Hematopoietic multipotent progenitor cell treated with erythropoietin and hydrocortisone succinate and interleukin-3 and kit ligand, for 17 days (in vitro differentiated cells): ENCODE measurements at places on chromosomes 6 and 20.

DNA sequence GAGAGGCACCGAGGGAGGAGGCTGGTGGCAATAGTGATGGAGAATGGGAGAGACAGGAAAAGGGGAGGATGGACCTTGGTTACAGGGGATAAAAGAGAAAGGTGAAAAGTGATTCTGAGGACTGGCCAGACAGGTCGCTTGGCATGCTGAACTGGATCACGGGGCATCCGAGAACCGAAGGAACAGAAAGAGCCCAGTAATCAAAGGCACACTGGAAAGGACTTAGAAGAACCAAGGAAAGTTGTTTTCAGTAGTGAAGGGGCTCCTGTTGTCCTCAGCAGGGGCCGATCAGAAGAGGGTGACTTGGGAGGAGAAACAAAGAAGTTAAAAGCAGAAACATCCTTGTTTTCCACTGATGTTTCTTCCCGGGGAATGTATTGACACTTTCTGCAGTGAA lies 18.9 kb downstream of the SYTL3 start:
- no peak for DNase-seq

DNA sequence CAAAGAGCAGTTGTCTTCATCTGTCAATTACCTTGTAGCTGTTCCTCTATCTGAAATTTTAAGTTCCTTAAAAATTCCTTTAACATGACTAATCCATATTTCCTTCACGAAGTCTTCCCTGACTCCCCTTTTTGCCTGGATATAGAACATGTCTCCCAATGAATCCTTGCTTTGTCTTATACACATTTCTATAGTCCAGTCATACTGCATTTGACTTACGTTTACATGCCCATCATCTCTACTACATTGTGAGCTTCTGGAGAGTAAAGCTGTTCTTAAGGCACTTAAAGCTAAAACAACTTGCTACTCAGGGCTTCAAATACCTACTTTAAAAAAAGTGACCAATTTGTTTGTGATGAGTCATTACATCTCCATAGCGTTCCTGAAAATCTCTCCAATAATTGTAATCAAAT lies 4.9 kb downstream of the REV3L start:
- DNase-seq: peak; percentile 18

- DNase-seq: no peak
These were observed 45.9 kb upstream of the FRMD1 start for GRCh38 chr6:168124921-168125320.

- no peak for DNase-seq
These were observed at the start of gene GNMT for GRCh38 chr6:42960243-42961019. TSS of gene GNMT (plus strand) at chr6:42960754. CDS start at chr6:42960768, 14 bp downstream.

DNA sequence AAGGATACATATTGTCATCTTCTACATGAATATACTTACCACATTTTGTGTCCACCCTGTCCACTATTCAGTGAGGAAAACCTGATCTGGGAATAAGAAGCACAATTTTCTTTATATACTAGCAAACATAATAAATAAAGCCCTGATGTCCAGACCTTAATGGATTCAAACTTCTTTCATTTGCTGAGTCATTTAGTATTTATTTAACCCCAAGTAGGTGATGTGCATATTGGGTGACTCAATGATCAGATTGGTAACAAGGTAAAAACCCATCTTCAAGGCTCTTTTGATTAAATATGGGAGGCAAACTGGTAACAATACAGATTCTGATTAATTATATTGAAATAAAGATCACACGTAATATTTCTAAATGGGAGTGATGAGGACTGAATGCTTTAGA lies 1159.8 kb upstream of the EYS start:
- no peak for DNase-seq

- DNase-seq: no peak
These were observed 6.8 kb downstream of the CGA start for GRCh38 chr6:87088076-87088475.

- DNase-seq: no peak
These were observed 3.9 kb upstream of the SRSF3 start for GRCh38 chr6:36590237-36590636.

DNA sequence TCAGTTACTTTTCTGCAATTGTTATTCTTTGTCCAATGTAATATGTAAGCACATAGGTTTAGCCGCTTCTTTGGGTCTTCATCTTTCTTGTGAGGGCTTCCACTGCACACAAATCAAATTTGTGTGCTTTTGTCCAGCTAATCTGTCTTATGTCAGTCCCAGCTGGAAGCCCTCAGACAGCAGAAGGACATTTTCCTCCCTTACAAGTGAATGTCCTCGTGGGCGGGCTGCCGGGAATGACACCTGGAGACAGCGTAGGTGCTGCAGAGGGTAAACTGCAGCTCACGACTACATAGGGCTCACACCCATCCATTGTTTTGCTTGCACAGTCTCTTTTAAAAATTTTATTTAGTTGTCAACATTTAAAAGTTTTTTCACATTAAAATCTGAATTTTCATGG lies 24.6 kb upstream of the PPP1R14C start:
- no peak for DNase-seq

DNA sequence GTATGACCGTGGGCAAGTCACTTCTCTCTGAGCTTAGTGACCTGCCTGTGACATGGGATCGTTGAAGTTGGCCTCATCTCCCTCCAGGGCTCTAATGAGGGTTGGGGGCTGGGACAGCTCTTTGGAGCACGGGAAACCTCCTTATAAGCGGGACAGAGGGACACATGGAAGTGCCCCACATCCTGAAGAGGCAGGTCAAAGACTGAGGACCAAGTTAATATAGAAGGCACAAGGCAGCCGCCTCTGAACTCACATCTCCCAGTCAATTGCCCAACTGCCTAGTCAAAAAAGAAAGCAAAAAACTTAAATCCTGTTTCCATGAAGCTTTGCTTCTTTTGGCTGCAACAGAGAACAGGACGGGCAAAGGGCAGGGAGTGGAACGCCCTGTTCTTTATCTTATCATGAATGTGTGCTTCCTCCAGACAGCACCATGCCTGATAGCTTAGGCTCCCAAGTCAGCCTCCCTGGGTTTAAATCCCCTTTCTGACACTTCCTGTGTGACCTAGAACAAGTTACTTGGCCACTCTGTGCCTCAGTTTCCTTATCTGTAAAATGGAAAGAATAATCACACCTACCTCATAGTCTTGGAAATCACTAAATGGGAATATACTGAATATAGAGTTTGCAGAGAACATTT lies 27.1 kb downstream of the LBP start:
- DNase-seq: no peak

GRCh38 chr6:111027219-111027618 lies 45.4 kb downstream of the RPF2 start:
- DNase-seq: peak; percentile 12

DNA sequence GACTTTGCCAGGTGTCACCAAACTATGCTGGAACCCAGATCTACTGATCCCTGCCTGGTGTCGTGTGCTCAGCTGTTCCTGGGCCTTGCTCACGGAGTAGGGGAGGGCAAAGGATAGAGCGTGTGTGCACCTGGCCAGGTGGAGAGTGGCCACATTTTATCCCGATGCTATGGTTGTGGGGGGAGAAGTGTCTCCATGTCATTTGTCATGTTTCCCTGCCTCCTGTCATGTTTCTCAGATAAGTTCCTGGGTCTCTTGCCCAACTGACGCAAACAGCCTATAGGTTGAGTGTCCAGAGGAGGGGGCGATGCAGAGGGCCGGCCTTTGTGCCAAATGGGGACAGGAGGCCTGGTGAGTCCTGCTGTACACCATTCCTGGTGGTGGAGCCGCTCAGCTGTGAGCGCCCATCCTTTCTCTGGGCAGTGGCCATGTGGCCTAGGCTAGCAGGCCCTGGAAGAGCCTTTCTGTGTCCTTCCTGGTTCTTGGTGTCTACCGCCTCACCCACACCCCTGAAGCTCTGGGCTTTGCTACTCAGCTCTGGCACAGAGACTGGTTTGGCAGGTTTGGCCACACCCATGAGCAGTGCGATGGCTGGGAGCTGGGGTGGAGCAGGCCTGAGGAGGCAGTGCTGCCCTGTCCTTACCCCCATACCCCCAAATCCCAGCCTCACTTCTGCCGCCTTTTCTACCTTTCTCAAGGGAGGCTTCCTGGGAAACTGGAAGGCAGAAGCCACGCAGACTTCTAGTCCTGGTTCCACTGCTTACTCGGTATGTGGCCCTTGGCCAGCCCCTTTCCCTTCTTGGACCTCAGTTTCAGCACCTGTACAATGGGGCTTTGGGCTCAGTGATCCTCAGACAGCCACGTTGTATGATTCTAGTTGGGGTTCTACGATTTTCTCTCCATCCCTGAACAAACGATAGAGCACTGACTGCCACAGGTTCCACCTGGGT lies 32.3 kb upstream of the EPB41L1 start:
- no peak for DNase-seq

- DNase-seq: no peak
These were observed 42.0 kb upstream of the KIF16B start for GRCh38 chr20:16615199-16615598.

GRCh38 chr6:169852504-169853195 lies 101.2 kb downstream of the ERMARD start:
- DNase-seq: no peak

DNA sequence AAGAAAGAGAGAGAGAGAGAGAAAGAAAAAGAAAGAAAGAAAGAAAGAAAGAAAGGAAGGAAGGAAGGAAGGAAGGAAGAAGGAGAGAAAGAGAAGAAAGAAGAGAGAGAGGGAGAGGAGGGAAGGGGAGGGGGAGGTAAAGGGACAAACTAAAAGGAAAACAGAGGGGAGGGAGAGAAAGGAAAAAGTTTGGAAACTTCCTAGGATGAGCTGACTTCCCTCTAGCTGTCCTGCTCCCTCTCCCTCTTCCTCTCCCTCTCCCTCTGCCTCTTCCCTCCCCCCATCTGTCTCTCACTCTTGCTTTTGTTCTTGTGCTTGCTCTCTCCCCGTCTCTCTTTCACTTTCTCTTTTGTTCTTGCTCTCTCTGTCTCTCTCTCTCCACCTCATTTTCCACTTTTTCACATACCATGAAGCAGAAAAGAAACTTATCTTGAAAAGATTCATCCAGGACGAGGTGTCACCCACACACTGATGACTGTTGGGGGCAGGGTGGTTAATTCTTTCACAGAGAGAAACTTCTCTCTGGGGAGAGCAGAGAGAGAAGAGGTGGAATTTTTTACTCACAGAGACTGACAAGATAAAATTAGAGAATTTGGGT lies 56.4 kb upstream of the DUSP22 start:
- no peak for DNase-seq

- DNase-seq: no peak
These were observed 117.6 kb upstream of the PHACTR1 start for GRCh38 chr6:12598919-12599318.

GRCh38 chr20:22569353-22569752 lies 15.0 kb downstream of the FOXA2 start:
- no peak for DNase-seq

GRCh38 chr6:136740050-136740974 lies 52.0 kb downstream of the MAP3K5 start:
- no peak for DNase-seq

DNA sequence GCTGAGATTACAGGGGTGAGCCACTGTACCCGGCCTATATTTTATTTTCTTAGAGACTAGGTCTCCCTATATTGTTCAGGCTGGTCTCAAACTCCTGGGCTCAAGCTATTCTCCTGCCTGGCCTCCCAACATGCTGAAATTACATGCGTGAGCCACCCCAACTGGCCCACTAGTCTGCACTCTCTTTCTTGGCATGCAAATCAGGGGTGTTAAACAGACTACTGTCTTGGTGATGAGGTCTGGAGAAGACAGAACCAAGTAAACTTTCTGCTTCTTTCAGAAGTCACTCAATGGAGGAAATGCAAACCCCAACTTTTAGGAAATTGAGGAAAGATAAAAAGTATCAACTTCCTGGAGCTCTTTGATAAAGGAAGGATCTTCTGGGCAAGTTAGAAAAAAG lies 8.0 kb upstream of the TUBB2B start:
- DNase-seq: no peak

DNA sequence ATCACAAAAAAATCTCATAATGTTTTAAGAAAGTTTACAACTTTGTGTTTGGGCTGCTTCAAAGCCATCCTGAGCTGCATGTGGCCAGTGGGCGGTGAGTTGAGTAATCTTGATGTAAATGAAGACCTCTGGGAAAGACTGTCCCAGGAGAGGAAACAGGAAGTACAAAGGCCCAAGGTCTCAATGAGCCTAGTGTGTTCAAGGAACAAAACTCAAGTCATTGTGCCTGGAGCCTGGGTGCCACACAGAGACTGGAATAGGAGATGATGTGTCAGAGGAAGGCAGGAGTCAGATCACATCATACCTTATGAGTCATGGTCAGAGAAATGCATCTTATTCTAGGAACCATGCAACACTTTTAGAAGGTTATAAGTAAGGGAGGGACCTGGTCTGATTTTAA lies 51.5 kb downstream of the COL19A1 start:
- no peak for DNase-seq

DNA sequence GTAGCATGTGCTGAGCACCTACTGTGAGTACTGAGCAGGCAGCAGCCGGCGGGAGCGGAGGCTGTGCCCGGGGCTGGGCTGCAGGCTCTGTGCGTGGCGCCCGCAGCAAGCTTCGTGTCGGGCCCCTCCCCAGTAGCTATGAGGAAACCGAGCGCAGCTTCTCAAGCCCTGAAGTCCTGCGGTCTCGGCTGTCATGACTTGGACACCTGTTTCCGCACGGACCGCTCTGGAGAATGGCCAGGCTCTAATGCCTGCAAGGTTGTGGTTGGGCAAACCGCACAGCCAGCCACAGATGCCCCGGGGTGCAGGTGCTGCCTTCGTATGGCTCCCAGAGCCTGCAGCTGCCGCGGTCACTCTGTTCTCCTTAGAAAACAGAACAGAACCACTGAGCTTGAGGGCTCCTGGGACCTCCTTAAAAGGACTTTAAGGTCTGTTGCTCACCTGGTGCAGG lies 33.7 kb downstream of the PYGB start:
- no peak for DNase-seq

- DNase-seq: no peak
These were observed 598 bp upstream of the SOX4 start for GRCh38 chr6:21592953-21593352.

DNA sequence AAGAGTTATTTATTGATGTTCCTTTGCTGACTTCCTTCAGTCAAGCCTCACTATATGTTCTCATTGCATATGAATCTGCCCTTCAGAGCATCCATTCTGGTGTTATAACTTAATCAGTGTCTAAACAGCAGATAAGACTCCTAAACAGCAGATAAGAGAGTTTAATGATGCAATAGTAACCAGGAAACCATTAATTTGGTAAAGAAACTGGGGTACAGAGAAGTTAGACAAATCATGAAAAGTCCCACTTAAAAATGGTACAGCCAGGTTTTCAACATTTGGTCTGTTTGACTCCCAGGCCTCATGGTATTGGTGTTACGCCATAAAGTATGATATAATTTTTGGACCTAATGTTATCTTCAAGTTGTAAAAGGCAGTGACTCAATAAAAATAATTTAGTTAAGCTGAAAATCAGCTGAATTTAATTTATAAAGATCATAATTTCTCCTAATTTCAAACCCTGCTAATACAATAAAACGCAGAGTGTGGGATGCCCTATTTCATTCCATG lies 127.4 kb upstream of the DST start:
- DNase-seq: no peak

DNA sequence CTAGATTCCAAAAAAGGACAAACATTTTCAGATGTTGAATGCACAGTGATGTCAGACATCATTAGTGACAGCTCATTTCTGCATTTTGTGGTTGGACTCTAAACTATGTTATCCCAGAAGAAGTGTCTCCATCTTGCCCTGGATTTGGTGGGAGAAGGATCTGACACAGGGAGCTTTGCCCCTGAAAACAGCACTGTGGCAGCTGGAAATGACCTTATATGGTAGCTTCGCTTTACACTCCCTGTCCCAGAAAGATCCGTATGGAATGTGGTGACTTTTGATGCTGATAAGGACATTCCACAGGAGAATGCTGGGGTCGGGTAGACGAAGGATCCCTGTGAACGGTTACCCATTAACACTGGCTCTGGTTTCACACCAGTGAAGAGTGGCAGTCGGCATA lies 87.2 kb upstream of the EDN1 start:
- no peak for DNase-seq
